ENCODE measurements at places on chromosomes 16 and 17. TPM values are rescaled to one million over a fixed set of nuclear protein-coding genes. Genes with fewer than 3 reads are reported as not detected.

- no peak for DNase-seq
Measured at GRCh38 chr17:39264119-39264518, 38.4 kb upstream of the STAC2 start.

DNA sequence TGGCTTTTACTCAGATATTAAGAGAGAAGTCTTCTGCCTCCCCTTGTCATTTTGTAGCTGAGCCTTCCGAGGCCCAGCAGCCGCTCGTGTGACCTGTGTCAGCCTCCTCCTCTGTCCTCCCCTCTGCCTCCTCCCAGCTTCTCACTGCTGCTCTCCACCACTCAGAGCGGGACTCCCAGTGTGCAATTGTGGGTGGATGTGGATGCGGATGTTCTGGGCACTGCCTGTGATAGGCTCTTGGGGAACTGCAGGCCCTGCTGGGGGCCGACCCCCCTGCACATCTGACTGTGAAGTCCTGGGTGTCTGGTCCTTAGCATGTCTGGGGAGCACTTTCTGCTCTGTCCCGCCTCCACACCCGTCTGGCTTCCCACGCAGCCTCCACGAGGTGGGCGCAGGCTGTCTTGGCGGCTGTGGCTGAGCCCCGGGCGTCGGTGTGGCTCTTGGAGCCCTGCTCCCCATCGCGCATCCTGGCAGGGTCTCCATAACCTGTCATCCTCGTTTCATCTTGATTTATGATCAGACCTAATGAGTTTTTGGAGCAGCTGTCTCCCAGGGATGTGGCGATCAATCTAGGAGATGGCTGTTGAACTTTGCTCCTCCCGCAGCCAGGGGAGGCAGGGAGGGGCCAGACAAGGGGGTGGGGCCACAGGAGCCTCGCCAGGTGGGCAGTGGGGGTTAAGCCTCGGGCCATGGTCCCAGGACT lies 28.1 kb downstream of the GRIN2C start:
- DNase-seq = no peak

GRCh38 chr17:71098071-71098470 lies 928.7 kb downstream of the KCNJ2 start:
- no peak for DNase-seq

The PRAC2 gene
- total RNA-seq = not detected

GRCh38 chr16:86626966-86627365 lies 48.6 kb downstream of the FOXL1 start:
- no peak for DNase-seq

DNA sequence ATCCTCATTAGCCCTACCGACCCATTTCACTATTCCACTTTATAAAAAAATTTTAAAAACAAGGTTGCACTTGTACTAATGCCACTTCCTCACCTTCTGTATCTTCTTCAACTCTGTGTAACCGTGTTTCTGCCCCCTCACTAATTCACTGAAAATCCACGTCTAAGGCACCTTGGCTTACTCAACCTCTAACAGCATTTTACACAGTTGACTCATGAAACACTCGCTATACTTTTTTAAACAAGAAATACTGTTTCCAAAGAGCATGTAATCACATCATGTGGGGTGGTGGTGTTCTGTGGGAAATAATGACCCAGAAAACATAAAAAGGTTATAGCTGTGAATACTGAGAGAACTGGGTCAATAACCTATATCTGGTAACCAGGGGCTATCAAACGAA lies 79.9 kb downstream of the NCOR1 start:
- no peak for DNase-seq

DNA sequence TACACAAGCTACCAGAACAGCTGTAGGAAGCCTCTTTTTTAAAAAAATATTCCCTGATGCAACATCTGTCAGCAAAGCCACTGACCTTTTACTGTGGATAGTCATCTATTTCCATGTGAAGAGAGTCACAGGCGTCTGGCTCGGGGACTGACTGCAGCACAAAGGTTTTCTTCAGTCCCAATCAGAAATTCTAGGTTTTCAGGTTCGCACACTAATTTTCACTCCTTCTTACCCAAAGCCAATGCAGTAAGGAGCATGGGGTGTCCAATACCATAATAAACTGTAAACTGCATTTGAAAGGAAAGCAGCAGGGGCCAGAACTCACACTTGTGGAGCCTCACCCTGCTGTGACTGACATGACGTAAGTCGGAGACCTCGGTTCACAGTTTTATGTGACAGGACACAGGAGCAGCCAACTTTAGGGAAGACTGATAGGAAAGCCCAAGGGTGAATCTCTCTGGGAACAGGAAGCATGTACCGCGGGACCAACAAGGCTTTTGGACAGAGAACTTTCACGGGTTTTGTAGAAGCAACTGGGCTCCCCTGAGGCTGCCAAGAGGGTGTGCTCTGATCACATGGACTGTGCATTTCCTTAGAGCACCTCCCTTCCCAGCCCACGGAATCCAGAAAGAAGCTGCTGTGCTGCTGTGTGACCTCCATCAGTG lies 9.1 kb upstream of the TMEM100 start:
- no peak for DNase-seq

The RBFOX1 gene
- total RNA-seq = not detected

The DOC2A gene
- 0.17 TPM for total RNA-seq

GRCh38 chr16:7834771-7835431 lies 502.3 kb downstream of the RBFOX1 start:
- no peak for DNase-seq

DNA sequence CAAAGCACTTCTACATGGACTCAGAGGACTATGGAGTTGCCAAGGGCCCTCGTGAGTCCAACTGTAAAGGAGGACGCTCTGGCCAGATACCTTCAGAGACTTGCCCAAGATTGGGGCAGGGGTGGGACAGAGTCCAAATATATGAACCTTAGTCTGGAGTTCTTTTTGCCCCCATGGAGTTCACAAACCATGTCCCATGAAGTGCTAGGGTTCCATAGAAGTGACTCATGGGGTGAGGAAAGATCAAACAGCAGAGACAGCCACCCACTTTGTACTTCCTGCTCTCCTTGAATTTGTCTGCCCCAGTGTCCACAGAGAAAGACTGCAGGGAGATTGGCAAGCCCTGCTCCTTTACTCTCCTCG lies 29.0 kb downstream of the SRL start:
- DNase-seq = peak; percentile 67

GRCh38 chr16:65684230-65684629 lies 562.4 kb upstream of the CDH11 start:
- no peak for DNase-seq

The CORO6 gene
- total RNA-seq = 4.4 TPM

DNA sequence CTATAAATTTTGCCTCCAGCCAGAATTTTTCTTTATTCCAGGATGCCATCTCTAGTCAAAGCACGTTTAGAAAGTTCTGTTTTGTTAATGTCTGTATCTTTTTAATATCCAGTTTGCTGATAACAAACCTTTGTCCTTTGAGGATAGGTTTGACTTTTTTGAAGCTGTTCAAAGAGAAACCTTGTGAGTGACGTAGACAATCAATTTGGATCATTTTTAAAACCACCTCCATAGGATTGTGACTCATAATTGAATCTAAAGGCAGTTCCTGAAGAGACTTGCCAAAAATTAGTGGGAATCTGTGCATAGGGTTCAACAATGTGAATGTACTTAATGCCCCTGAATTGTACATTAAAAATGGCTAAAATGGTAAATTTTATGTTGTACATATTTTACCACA lies 5.9 kb downstream of the KRT31 start:
- DNase-seq = no peak

DNA sequence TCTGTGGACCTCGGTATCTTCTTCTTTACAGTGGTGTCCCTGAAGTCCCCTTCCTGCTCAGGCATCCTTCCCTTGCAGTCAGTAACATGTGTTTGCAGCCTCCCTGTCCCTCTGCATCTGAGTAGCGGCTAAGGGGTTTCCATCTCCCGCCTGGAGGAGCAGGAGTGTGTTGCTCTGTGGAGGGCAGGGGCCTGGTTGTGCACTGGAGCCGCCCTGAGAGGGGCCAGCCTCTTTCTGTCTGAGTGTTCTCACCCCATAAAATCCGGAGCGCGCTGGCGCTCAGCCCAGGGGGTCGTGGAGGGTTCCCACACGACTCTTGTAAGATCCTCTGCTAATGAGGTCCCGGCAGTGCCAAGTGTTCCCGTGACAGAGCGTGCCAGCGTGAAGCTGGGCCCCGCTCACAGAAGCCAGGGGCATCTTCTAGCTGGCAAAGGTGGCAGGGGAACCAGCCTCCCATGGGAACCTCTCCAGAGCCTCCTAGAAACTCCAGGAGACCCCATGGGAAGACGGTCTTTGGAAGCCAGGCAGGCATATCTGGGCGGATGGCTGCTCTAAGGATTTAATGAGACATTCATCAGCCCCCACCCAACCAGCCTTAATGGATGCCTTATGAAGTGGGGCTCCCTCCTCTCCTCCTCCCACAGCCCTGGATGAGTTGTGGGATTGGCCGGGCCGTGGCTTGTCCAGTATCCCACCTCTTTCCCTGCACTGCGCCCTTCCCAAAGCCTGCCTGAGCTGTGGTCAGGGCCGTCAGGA lies 91.4 kb upstream of the GSE1 start:
- DNase-seq = no peak

- DNase-seq = no peak
Measured at GRCh38 chr16:6695666-6696065, 637.0 kb upstream of the RBFOX1 start.

DNA sequence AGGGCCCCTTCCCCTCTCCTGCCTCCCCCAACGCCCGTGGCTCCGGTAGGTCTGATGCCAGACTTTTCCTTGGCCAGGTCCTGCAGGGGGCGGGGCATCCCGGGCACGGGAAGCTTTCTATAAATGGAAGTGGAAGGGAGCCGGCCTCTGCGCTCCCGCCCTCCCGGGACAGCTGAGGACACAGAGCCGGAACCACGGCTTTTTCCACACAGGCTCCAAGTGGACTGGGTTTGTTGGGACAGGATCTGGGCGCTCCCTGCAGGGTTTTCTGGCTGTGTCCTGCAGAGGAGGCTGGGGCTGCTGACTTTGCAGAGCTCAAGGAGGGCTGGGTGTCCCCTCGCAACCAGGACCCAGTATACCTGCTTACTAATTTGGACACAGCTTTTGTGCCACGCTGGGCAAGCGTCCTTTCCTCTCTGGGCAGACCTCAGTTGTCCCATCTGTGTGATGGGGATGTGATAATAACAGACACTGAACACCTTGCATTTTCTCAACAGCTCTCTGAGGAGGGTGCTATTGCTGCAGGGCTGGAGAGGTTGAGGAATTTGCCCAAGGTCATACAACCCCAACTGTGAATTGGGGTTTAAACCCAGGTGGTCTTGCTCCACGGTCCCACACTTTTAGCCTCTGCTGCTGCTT lies 1.8 kb downstream of the TNS4 start:
- no peak for DNase-seq

The STAT5B gene
- 16.0 TPM for total RNA-seq

GRCh38 chr17:75250009-75250471 lies 11.4 kb downstream of the GGA3 start:
- no peak for DNase-seq

GRCh38 chr16:49466529-49466831 lies 92.9 kb downstream of the C16orf78 start:
- DNase-seq = no peak

The TSPAN10 gene
- 0.14 TPM for total RNA-seq

GRCh38 chr17:16917671-16918394 lies 54.1 kb downstream of the TNFRSF13B start:
- DNase-seq = no peak

The DPEP1 gene
- total RNA-seq = 0.65 TPM

- no peak for DNase-seq
Measured at GRCh38 chr16:64196444-64196843, 925.4 kb downstream of the CDH11 start.

GRCh38 chr17:73226556-73227172 lies 33.8 kb downstream of the COG1 start:
- DNase-seq = no peak

The AXIN1 gene
- total RNA-seq = 36.0 TPM

The MFSD6L gene
- total RNA-seq = 0.43 TPM

The RTN4RL1 gene
- not detected for total RNA-seq

GRCh38 chr17:39096508-39097149 lies 54.8 kb downstream of the PLXDC1 start:
- DNase-seq = no peak

Measured in epithelial cell of proximal tubule (primary cell).